Placental epithelial cell (primary cell): ENCODE measurements at places on chromosomes 3 and 15. TPM values are rescaled to one million over a fixed set of nuclear protein-coding genes. Genes with fewer than 3 reads are reported as not detected.

The SPTSSB gene
- not detected in 2 replicates for total RNA-seq

The SLC28A2 gene
- total RNA-seq = not detected in 2 replicates

The GOLGA8J gene
- not detected in 2 replicates for total RNA-seq

The CPEB1 gene
- not detected in 2 replicates for total RNA-seq

The MDFIC2 gene
- total RNA-seq = not detected in 2 replicates

The LINGO1 gene
- 0.87 TPM in 1 of 2 replicates, not detected in the other for total RNA-seq

The CPN2 gene
- total RNA-seq = not detected in 2 replicates

The CIB2 gene
- total RNA-seq = 22.4 and 23.6 TPM in 2 replicates

The PAK6 gene
- 0.54 and 0.79 TPM in 2 replicates for total RNA-seq

The IGSF10 gene
- not detected in 2 replicates for total RNA-seq

The ARHGAP11A gene
- 3.9 and 4.8 TPM in 2 replicates for total RNA-seq

The CCDC39 gene
- total RNA-seq = not detected in 2 replicates

The PLA2G4F gene
- 0.79 and 2.5 TPM in 2 replicates for total RNA-seq
